ENCODE measurements at places on chromosomes 11 and 22. TPM values are rescaled to one million over a fixed set of nuclear protein-coding genes. Genes with fewer than 3 reads are reported as not detected.

Gene KCNK7
- 1.7 TPM for total RNA-seq

Gene CD3G
- 1.1 TPM for total RNA-seq

Gene CNGA4
- not detected for total RNA-seq

Gene CHEK1
- total RNA-seq = 1.2 TPM

Gene ELMOD1
- total RNA-seq = not detected

Gene MMP7
- 2.1 TPM for total RNA-seq

Gene BTBD18
- total RNA-seq = not detected

Gene DSCAML1
- total RNA-seq = 10.9 TPM

Gene RDX
- total RNA-seq = 87.2 TPM

Gene ROM1
- total RNA-seq = 11.1 TPM

Gene MOV10L1
- 2.5 TPM for total RNA-seq

Gene SPON1
- 96.1 TPM for total RNA-seq

Gene FDX1
- 13.1 TPM for total RNA-seq

Gene IGLL1
- not detected for total RNA-seq

Gene MYEOV
- total RNA-seq = 0.95 TPM

Gene HEPHL1
- not detected for total RNA-seq

Gene KIAA1671
- 9.8 TPM for total RNA-seq

Gene OR8A1
- not detected for total RNA-seq

Gene HSD17B12
- total RNA-seq = 56.1 TPM

Gene HORMAD2
- not detected for total RNA-seq

Gene CABP7
- total RNA-seq = 0.19 TPM

Gene APOBEC3A
- total RNA-seq = 6.8 TPM

Gene ANGPTL5
- 3.2 TPM for total RNA-seq

All from omental fat pad (tissue), 4 donors.